ENCODE measurements at places on chromosomes 11 and 22.

GRCh38 chr11:44950625-44951476 is at the start of gene TP53I11:
Gene TP53I11, minus strand, starts transcription at chr11:44950883. Its CDS starts 12,548 bp downstream, at chr11:44938335.
- no peak for DNase-seq

DNA sequence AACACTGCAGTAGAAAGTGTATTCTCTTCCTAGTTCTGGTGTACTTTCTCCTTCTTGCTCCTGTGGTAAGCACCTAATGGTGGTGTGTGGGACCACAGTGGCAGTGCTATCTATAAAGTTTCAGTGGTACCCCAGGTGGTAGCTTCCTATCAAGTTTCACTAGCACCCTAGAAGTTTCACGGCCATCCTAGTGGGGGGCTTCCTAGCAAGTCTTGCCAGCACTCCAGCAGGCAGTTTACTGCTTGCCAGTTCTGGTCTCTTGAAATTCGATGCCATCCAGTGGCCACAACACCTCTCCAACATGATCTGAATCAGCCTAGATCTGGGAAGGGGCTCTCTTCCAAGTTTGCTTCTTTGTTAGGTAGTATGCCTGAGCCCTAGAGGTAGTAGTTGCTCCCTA is 229.6 kb downstream of the SWAP70 start:
- DNase-seq, result no peak

DNA sequence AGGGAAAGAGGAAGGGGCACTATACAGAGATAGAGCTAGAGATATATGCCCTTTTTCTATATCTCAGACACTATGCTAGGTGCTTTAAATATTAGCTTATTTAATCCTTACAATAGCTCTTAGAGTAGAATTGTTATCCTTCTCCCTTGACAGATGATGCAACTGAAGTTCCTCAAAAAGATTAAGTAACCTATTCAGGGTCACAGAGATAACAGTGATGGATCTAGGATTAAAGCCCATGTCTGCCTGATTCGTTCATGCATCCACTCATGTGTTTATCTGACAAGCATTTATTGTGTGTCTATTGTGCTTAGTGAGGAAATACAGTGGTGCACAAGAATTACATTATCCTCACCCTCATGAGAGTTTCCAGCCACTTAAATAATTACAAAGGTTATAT is 8.7 kb downstream of the CCDC83 start:
- DNase-seq, result no peak

- no peak for DNase-seq
These were observed 24.1 kb downstream of the RRAS2 start for GRCh38 chr11:14334893-14335292.

GRCh38 chr11:114237321-114238280 is 58.6 kb upstream of the NNMT start:
- no peak for DNase-seq
